ENCODE measurements at places on chromosomes 3 and 15.

DNA sequence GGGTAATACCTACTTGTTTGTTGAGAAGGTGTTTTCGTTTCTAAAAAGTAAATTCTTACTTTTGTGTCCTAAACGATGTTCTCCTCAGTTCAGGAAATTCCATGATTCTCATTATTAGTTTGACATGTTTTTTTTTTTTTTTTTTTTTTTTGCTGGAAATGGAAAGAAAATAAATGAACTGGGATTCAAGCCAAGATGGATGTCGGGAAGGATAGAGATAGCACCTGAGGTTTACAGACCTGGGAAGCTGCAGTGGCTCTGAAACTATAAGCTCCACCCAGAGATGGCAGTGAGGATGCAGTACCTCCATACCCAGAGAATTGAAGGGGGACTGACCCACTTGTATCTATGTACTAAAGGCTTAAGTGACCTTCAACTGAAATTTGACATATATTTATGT, 334.6 kb upstream of the TGFBR2 start:
- DNase-seq = no peak

DNA sequence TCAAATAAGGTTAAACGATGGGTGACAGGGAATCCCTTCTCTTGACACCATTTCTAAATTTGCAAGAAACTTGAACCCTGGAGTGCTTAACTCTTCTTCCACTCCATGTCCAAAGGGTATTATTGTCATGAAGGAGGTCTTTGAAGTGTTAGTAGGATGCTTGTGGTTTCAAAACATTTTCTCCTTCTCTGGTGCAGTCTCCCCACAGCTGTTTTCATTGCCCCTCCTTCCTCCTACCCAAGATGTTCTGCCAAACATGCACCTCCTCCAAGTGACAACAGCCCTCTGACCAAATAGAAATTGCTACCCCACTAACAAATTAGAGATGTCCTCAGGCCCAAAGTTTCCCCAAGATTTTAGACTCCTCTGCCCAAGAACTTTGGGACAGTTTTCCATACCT, 151.4 kb downstream of the POLR2M start:
- DNase-seq = no peak

DNA sequence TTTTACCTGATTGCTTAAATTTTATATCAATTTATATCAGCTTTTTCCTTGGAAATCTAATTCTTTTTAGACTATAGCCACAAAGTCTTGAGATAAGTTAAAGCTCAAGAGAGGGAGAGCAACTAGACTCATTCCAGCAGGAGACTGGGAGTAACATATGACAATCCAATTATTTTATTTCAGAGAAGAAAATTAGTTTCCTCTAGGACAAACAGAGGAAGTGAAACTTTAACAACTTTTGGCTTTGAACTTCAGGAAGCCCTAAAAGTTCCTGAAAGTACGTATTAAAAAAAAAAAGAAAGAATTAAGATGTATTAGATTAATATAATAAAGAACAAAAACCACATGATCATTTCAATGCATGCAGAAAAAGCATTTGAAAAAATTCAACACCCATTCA, 13.9 kb upstream of the UBE2E2 start:
- DNase-seq = no peak

DNA sequence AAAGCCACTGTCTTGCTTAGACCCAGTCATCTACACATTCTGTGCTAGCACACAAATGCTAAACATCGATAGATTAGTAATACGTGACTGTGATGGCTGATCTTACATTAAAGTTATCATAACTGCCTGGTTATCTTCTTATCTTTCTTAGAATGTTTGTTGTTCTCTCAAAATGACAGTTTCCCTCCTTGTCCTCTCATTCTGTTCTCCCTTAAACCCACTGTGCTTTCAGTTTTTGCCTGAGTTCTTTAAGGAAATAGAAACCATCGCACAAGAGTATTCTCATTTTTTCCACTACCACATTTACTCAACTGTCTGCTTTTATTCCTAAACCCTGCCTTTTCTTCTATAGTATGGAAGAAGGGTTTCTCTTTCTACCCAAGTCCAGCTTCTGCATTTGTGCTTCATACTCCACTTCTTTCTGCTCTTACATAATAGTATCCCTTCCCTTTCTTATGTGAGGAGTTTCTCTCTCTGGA, 17.1 kb downstream of the STX19 start:
- no peak for DNase-seq

DNA sequence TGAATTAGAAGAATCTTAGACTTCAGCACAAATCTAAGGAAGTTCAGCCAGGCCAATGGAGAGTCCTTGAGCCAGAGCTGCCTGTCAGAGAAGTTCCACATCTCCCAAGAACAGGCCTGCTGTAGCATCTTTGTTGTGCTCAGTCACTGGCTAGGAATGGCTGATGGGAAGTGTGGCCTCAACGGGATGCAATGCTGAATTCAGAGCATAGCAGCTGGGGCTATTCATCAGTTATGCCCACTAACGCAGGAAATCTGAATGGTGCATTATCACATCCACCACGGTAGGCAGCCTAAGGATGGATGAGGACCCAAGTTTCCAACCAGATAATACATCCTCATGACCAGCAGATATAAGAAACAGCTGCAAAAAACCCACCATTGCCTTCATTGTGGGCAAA, 3.2 kb upstream of the EIF1B start:
- DNase-seq = no peak

GRCh38 chr15:70008697-70009290, 88.9 kb downstream of the TLE3 start:
- no peak for DNase-seq

DNA sequence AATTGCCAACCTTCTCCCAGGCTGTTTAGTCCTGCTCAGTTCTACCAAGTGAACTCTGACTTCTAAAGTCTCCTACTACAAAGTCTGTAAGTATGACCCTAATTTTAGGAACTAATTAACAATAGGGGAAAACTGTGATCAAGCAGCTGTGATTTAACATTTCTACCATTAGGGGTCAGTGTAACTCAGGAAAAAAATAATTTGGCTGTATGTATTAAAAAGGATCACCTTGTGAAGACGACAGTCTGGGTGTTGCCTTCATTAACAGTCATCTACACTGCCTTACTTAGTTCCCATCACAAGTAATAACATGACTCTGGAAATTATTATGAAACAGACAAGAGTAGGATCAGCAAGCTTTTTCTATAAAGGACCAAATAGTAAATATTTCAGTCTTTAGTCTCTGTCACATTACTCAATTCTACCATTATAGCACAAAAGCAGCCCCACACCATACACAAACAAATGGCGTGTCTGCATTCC, 4.2 kb upstream of the NPHP3 start:
- no peak for DNase-seq

DNA sequence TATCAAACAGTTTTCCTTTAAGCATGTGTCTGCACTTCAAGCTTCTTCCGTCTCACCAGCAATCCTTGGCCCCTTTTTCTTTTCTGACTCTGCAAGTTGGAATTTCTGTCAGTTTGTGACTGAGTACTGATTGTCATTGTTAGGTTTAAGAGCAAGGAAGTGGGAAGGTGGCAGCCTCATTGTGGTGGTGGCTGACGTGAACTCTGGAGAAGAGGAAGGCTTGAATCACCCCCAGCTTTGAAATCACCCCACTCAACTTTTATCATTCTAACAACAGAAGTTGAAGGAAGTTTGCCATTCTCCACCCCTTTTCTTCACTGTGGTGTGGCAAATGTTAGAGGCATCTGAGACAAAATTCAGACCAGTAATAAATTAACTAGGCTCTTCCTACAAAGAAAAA, 231.6 kb upstream of the AGTR1 start:
- DNase-seq = no peak

DNA sequence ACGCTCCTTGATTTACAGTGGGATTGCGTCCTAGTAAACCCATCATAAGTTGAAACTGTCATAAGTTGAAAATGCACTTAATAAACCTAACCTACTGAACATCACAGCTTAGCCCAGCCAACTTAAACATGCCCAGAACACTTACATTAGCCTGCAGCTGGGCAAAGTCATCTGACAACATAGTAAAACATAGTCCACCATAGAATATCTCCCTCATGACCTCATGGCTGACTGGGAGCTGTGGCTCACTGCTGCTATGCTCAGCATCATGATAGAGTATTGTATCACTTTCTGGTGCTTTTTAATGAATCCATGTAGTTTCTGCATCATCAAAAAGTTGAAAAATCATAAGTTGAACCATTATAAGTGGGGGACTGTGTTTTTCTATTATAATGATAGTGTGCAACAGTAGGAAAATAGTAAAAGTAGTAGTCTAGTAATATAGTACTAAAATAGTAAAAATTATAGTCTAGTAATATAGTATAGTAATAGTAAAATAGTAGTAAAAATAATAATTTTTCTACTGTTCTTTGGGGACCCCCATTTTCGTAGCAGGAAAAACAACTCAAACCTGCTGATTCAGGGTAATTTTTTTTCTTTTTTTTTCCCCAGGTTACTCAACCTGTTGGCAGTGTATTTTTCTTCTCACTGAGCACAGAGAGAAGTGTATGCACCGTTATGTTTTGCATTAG, 233.5 kb downstream of the MYRIP start:
- DNase-seq = no peak

DNA sequence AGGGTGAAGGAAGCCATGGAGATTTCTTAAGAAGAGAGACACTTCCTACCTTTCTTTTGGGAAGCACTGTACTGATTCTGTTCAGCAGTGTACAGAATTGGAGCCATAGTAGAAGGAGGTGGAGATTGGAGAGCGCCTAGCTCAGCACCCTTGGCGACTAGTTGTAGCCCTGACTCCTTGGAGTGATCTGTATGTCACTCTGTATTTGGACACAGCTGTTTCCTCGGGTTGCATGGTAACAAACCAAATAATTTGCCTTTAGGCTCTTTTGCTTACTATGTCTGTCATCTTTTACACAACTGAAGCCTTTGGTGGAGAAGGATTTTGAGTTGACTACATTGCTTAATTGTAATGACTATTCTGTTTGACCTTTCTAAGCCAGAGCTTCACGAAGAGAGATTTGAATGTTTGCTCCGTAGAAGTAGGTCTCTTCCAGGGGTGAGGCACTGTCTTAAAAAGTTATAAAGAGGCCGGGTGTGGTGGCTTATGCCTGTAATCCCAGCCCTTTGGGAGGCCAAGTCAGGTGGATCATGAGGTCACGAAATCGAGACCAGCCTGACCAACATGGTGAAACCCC, 77.1 kb downstream of the AKAP13 start:
- DNase-seq = no peak

DNA sequence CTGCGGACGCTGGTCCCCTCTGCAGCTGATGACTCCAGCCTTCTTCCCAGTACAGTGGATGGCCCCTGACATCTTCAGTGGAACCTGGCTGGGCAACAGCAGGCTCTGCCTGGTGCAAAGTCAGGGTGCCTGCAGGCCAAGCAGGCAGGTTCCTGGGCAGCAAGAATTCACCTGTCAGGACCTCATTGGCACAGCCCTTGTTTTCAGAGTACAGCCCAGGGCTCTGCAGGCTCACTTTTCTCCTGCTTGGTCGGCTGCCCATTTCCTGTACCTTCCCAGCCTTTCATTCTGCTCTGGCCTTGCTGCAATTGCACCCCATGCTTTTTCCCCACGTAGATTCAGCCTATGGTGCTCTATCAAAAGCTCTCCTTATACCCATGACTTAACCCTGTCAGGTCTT, 56.0 kb downstream of the LRTM1 start:
- DNase-seq = no peak

GRCh38 chr15:91335702-91336101, 235.6 kb downstream of the SV2B start:
- no peak for DNase-seq

GRCh38 chr3:52615166-52615565, 70.5 kb downstream of the PBRM1 start:
- DNase-seq = no peak

GRCh38 chr3:10444511-10444910, 60.9 kb downstream of the ATP2B2 start:
- DNase-seq = peak; percentile 19

DNA sequence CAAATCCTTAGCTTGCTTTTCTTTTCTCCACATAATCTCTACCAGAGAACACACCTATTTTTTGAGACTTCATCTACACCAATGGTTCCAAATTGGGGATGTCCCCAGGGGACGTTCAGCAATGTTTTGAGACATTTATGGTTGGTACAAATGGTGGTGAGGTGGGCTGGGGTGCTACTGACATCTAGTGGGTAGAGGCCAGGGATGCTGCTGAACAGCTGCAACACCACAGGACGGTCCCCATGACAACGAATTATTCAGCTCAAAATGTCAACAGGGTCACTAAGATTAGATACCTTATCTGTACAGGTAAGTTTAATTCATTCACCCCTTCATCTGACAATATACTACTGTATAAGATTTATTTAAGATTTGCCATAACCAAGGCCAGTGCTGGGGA, 14.4 kb downstream of the GK5 start:
- DNase-seq = peak; percentile 35

DNA sequence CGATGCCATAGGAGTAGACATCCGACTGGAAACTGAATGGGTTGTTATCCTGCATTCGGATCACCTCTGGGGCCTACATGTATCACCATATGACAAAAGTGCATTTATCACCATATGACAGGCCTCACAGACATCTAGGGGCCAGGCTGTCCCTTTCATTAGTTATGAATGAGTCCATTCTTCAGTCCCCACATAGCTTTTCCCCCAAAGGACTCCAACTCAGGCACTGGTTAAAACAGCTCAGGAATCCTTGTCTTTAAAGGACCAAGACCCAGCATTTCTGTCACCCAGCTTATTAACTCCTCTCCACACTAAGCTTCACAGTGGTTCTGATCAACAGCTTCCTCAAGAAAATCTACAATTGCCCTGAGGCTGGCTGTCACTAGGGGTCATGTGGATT, 28.3 kb downstream of the MKRN2 start:
- DNase-seq = no peak

DNA sequence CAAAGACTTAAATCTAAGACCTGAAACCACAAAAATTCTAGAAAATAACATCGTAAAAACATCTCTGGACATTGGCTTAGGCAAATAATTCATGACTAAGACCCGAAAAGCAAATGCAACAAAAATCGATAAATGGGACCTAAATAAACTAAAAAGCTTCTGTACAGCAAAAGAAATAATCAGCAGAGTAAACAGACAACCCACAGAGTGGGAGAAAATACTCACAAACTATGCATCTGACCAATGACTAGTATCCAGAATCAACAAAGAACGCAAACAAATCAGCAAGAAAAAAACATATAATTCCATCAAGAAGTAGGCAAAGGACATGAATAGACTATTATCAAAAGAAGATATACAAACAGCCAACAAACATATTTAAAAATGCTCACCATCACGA, 749.4 kb downstream of the PLOD2 start:
- DNase-seq = no peak

DNA sequence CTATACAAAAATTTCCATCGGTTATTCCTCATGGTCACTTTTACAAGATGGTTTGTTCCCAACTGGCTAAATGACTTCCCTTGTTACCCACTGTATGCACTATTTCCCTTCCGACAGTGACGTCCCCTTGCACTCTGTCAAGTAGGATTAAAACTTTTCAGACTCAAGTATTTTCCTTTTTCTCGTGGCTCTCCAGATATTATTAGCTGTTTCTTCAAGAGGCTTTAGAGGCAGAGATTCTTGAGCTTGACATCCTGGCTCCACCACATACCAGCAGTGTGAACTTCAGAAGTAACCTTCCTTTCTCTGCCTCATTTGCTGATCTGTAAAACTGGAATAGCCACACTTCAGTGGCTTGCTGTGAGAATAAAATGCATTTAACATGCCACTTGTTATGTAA, 14.0 kb downstream of the CSNK1G1 start:
- DNase-seq = no peak
